Activated CD8-positive, alpha-beta memory T cell treated with anti-CD3 and anti-CD28 coated beads for 24 hours (primary cell): ENCODE measurements at places on chromosomes 12 and 14.
A peak's percentile ranks its signal among the peaks of the same experiment; 100 is the strongest.

GRCh38 chr14:102675396-102675795 is 82.9 kb downstream of the RCOR1 start:
- no peak for DNase-seq

DNA sequence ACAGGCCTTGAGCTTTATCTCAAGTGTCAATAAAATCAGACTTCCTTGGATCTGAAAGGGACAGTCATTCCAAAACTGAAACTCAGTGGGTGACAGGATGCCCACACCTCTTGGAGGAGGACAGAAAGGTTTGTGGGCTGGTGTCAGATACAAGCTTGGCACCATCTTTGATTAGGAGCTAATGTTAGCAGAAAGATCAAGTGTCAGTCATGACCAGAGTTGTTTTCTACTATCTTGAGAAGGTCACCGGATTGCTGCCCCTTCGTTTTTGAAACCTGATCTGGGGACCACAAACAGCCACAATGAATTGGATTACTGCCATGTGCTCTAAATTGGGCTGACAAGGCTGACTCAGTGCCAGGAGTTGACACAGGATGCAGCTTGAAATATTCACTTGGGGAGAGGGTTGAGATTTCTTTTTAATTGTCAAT is 88.3 kb downstream of the OTOGL start:
- DNase-seq = no peak

GRCh38 chr12:14774906-14775635 is 28.2 kb downstream of the WBP11 start:
- DNase-seq = peak; percentile 75

DNA sequence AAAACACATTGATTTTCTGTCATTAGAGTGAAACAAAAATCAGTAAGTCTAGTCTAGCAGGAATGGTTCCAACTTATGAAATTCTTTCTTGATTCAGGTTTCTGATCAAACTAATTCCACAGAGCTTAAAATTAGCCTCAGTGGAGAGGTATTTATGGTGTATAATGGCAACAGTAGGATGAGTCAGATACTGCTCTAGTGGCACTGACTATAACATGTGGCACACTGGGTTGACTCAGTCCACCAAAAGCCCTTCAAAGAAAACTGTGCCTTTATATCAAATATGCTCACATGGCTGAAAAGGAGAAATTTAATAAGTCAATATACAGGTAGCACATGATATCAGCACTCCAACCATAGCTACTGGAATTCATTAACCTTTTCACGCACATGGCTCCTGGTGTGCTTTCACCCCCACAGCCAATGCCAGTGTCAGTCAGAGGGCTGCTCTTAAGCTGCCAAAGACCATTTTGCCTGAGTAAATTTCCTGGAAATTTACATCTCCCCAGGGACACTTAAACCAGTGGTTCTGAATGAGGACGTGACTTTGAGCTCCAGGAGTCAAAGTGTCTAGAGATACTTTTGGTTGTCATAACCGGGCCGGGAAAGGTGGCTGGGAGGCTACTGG is 21.7 kb upstream of the CATSPERB start:
- no peak for DNase-seq

DNA sequence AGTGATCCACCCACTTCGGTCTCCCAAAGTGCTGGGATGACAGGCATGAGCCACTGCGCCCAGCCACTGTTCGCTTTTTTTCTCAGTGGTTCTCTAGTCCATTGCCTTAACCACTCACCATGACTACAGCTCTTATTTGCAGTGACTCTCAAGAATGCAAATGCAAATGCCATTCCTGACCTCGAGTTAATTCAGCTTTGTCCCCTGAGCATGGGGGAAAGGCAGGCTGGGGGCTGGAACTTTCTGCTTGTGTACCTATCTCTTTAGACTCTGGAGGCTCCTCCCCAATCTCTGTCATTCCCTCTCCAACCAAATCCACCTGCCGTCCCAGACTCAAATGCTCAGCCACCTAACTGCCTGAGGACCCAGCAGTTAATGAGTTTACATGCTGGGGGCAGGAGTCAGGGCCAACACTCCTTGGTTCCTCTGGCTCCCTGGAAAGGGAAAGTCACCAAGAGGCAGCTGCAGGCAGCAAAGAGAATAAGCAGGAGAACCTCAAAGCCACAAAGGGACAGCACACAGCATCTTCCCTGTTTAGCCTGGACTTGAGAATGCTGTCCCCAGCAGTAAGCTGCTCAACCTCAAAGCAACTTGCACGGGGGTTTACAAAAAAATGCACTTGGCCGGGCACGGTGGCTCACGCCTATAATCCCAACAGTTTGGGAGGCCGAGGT is 5.3 kb upstream of the HNF1A start:
- DNase-seq = no peak

DNA sequence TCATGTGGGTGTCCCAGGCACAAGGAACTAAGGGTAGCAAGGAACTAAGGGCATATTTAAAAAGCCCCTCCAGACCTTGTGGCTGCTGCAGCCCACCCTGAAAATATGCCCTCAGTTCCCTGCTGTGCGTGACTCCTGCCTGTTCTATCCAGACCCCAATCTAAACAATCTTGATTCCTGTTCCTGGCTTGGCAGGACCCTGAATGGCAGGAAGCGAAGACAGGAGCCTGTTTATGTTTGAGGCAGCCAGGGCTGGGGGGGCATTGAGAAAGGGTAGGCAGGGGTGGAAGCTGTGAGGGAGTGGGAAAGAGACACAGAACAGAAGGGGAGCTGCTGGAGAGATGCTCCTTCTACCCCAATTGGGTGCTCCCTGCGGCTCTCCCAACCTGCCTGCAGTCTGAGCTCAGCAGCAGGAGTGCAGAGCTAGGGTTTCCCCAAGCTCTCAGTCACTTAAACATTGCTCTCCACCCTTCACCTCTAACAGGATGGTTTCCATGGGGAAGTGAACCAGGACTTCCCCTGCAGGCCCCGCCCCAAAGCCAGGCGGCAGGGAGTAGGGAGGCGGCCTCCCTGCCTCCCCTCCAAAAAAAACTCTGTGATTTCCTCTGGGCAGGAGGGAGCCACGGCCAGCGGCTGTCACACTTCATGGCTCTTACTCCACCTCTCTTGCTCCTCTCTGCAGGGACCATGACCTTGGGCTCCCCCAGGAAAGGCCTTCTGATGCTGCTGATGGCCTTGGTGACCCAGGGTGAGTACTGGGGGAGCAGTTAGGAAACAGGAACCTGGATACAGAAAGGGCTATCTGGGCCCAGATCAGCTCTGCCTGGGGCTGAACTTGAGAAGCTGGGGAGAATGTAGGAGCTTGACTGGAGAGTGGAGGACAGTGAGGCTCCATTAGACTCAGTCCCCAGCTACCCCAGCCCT is 4.7 kb downstream of the ACVRL1 start:
- DNase-seq = no peak

- no peak for DNase-seq
These were observed 179.7 kb downstream of the KIF26A start for GRCh38 chr14:104317975-104318557.

DNA sequence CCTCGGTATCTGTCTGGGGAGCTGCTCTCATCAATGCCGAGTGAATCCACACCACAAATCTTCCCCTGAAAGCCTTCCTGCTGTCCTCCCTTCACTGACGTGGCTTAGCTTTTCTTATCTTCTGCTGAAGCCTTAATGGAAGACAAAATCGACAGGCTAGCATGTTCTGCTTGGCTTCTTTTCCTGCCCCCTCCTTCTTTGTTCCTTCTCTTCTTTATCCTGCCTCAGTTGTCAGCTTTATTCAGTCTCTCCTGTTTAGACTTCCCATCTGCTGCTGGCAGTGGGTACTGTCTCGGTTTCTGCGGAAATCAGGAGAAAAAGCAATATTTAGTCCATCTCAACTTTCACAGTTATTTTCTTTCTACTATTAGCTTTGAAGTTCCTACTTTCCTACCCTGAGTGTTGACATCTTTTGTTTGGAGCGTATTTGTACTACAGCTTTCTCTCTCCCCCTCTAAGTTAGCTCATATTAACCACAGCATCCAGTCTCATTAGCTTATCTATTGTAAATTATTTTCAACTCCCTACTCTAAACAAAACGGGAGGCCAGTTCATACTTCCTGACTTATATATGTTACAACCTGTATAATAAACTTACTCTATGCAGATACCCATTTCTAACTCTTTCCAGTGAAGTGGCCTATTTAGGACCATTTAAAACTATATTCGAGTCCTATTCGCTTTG is 226.0 kb downstream of the DACT1 start:
- DNase-seq = no peak

DNA sequence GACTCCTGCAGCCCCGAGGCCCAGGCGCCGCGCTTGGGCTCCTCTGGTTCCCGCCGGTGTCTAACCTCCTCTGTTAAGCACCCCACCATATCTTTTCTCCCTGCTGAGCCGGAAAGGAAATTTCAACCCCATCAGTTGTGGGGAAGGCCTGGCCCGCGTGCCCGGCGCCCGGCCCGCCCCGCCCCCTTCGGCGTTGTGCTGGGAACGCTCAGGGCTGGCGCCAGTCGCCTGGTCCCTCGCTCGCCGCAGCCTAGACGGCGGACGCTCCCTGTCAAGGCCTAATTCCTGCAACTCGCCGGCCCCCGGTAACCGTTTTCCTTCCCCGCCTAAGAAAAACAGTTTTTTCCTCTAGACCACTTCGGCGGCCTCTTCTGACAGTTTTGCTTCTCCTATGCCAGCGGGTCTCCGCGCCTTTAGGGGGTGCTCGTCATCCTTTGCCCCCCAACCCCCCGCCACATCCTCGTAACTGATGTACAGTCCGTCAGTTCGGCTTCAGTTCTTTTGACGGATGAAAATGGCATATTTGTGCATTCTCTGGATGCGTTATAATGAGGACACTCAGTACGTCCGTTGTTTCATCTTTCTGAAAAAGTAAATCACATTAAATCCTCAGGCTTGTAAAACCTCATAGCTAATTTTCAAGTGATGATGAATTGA is 506 bp upstream of the NAP1L1 start:
- no peak for DNase-seq

GRCh38 chr12:53567961-53568808 is 58.0 kb downstream of the ATF7 start:
- no peak for DNase-seq

DNA sequence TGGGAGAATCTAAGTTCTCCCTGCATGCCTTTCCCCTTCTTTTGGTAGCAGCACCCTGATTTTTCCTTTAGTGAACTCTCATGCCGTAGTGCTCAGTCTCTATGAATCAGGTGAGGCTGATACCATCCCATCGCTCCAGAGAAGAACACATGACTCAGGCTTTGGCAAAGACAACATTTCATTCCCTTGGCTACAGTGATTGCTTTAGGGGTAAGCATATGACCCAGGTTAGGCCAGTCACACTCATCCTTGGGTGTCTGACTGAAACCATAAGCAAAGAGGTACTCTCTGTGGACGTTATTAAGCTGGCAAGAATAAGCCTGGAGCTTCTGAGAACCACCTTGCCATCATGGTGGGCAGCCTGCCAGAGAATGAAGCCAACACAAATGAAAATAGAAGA is 141.8 kb downstream of the MYRFL start:
- DNase-seq = no peak
